ENCODE measurements at places on chromosomes 12 and 14.
A peak's percentile ranks its signal among the peaks of the same experiment; 100 is the strongest.

GRCh38 chr12:61070640-61071414, 1189.4 kb upstream of the USP15 start:
- no peak for DNase-seq

GRCh38 chr14:64698903-64699302, 5.3 kb upstream of the PLEKHG3 start:
- DNase-seq, result no peak

DNA sequence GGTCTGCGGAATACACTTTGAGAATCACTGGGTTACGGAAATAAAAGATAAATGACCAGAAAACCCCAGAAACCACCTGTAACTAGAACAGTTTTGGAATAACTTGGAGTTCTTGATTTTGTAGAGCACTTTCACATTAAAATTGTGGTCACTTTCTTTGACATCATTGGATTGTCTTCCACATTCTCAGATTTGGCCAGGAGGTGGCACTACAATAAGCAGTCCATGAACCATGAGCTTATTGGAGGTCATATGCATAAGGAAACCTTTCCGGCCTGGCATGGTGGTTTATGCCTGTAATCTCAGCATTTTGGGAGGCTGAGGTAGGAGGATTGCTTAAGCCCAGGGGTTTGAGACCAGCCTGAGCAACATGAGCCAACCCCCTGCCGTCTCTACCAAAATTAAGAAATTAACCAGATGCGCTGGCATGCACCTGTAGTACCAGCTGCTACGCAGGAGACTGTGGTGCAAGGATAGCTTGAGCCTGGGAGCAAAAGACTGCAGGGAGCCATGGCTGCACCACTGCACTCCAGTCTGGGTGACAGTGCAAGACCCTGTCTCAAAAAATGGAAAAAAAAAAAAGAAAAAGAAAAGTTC, 107.7 kb upstream of the CAND1 start:
- DNase-seq, result peak; percentile 57

GRCh38 chr12:91562476-91562875, 379.9 kb upstream of the DCN start:
- no peak for DNase-seq

DNA sequence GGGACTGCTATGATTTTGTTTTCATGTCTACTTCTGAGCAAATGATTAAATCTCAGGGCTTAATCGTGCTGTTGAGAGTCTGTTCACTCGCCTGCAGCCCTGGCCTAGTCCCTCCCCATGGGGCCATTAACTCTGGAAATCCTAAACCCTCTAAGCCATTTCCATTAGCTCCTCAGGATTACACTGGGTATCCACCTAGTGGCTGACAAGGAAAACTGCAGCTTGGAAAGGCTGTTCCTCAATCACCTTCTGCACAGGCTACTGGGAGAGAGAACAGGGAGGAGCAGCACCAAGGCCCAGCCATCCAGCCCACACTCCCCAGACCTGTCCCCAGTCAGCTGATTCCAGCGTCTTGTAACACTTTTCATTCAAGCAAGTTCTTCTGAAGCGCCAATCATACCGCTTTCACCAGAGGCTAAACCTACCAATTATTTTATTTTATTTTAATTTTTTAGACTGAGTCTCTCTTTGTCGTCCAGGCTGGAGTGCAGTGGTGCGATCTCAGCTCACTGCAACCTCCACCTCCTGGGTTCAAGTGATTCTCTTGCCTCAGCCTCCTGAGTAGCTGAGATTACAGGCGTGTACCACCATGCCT, 48.7 kb downstream of the NEUROD4 start:
- DNase-seq, result peak; percentile 65

DNA sequence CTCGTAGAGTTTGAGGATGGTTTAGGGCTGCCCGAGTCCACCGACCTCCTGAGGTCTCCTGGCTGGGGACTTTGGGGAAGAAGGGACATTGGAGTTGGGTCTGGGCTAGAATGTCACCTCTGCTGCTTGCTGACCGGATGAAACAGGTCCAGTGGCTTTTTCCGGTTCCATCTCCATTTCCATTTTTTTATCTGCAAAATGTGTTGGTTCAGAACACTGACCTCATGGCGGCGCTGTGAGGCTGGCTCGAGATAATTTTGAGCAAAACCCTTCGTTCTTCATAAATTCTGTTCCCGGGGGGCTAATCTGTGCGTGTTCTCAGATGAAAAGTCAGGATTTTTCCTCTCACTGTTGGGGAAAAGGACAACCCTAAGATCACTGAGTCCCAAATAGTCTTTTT, 11.7 kb upstream of the MYL2 start:
- DNase-seq, result no peak

DNA sequence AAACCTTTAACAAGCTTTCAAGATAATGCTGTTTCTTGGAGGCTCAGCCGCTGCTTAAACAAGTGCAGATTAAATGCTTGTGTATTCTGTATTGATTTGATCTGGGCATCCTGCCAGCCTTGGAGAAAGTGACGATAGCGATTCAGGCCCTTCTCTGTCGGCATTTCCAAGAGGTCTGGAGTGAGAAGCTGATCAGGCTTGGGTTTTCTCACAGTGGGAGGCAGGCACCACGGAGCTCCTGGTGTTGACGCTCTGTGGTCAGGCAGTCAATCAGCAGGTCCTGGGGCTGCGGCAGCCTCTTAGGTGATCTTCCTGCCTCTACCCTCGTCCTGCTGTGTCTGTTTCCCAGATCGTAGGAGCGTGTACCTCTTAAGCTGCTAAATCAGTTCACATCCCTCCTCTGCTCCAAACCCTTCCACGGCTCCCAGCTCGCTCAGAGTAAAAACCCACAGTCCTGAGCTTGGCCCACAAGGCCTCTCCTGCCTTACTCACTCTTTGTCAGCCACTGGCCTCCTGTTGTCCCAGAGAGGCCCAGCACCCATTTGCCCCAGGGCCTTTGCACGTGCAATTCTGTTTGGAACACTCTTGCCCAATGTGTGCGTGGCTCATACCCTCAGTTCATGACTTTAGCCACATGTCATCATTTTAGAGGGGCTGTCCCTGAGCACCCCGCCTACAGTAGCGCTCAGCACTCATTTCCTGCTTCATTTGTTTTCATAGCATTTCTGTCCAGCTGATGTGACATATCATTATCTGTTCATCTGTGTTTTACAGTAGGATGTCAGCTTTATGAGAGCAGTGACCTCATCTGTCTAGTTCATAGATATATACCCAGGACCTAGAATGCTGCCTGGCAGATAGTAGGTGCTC, 155.4 kb downstream of the AACS start:
- no peak for DNase-seq

DNA sequence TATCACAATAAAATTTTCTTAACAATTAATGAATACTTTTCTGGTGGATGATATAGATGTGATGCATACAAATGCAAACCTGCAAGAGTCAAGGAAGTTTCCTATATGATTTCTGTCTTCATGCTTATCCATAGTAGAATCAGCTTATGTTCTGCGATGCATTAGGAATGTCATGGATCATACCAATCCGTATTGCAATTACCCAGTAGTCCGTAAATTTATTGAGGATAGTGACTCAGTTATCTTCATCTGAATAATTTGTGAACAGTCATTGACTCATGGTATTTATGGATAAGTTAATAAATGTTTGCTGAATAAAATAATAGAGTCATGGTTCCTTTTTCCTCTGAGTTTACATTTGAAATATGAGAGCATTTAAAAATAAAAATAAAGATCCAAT, 483.4 kb downstream of the LRFN5 start:
- no peak for DNase-seq

DNA sequence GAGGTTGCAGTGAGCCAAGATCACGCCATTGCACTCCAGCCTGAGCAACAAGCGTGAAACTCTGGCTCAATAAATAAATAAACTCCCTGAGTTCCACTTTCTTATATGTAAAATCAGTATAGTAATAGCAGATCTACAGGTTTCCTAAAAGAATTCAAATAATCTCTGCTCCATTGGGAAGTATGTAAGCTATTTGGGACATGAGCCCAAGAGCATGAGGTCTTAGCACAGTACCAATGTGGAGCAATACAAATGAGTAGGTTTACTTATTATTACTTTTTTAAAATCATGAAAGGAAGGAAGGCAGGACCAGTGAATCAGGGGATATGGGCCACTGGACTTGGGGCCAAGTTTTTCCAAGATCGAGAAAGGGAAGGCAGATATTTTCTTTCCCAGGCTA, 216.9 kb upstream of the DIO2 start:
- no peak for DNase-seq

DNA sequence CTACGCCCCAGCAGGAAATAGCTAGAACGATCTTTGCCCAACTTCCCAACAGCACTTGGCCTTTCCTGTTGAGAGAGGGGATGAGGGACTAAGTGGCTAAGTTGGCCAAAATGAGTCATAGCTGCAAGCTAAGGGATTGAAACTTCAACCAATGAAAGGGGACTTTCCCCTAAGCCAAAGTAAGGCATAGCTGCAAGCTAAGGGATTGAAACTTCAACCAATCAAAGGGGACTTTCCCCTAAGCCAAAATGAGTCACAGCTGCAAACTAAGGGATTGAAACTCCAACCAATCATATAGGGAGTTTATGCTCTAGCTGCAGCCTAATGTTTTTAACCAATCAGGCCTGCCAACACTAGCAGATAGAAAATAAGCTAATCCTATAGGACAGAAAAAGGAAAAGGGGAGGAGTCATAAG, 100.5 kb upstream of the SSTR1 start:
- no peak for DNase-seq

DNA sequence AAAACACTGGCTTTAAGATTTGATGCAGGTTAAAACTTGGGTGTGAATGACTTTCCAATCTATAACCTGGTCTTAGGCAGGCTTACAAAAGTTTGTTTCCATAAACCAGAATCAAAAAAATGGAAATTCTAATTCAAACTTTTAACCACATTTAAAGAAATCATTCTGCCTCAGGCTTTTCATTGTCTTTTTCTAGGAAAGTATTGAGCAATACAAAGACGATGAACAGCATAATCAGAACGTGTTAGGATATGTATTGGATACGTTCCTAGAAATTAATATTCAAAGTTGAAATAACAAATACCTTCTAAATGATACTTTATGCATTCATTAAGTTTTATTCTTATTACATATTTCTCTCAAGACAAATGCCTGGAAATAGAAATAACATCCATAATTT, 172.9 kb downstream of the CEP128 start:
- no peak for DNase-seq

- DNase-seq, result peak; percentile 21
Measured at GRCh38 chr12:32116897-32117296, 10.2 kb downstream of the BICD1 start.

- no peak for DNase-seq
Measured at GRCh38 chr14:103206023-103206481, 82.8 kb downstream of the TNFAIP2 start.
